ENCODE measurements at places on chromosomes 2 and 18.

- DNase-seq: no peak
These were observed 50.4 kb upstream of the REL start for GRCh38 chr2:60830991-60831390.

- no peak for DNase-seq
These were observed 21.2 kb upstream of the TET3 start for GRCh38 chr2:73963385-73964120.

DNA sequence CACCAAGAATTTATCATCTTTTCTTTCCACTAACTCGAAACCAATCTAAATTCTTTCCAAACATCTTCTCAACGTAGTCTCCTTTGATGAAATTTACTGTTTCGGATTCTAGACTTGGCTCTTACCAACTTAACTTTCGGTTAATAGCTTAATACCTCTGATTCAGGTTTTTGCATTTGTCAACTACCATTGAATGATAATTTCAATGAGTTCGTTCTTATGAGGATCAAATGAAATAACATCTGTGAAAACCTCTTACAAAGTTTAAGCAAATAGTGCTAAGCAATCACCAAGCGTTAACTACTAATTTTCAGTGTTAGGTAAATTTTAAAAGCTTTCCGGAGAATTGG lies 593 bp upstream of the NRBP1 start:
- DNase-seq: no peak

DNA sequence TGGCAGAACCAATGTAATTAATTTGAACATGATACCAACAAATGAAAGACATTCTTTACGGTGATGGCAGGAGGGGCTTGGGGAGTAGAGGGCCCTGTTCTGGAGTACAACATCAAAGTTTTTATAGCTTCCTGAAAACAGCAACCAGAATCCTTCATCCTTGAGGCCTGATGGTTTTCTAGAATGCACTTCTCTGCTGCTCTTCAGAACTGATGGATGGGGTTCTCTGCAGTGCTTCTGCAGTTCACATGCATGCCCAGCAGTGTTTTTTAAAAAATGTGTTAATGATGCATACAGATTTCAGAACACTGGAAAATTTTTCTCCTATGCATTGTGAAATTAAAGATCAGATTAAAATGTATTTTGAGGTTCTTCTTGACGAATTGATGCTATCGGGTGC lies 2.5 kb downstream of the LTBP1 start:
- no peak for DNase-seq

DNA sequence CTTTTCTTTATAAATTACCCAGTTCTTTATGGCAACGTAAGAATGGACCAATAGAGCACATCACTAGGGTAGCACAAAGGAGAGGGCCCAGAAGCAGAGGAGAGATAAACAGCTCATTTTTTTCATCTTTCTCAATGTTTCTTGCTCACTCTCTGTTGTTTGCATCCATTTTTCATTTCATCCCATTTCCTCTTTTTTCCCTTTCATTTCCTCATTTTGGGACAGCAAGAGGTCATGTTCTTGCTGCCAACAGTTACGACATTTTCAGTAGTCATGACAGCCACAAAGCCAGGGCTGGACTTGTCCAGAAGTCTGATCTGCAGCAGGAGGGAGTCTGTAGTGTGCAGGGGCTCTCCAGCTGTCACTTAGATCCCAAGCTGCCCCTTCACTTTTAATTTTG lies 52.7 kb upstream of the CYP1B1 start:
- no peak for DNase-seq

GRCh38 chr18:13615432-13615861 lies 110.9 kb downstream of the FAM210A start:
- DNase-seq: no peak

DNA sequence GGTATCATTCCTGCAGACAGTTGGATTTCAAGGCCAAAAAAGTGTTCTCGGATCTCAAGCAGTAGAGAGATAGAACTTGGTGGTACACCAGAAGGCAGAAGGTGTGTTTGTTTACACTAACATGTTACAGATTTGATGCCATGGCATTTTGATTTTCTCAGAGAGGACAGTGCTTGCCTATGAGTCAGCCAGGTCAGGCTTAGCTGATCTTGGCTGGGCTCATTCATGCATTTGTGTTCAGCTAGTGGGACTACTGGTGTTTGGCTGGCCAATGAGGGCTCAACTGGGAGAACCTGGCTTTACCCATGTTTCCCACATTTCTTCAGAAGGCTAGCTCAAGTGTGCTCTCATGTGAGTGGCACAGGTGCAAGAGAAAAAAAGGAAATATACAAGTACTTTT lies 162.0 kb downstream of the C1D start:
- DNase-seq: no peak

- DNase-seq: no peak
These were observed 32.7 kb downstream of the CELF4 start for GRCh38 chr18:37532917-37533316.

DNA sequence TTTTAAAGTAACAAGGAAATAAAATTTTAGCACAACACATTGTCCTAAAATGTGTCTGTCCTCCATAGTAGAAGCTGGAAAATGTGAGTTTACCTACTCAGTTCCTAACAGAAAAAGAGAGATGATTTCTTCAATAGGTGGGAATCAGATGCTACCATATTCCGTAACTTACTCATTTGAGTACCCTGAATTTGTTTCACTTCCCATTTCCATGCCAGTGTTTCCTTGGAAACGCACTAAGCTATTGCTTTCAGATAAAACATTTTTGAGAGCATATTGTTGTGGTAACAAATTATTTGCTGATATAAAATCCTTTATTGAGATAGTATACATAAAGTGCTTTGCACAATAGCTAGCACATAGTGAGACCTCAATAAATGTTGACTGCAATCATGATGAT lies 137.5 kb upstream of the BARD1 start:
- no peak for DNase-seq

DNA sequence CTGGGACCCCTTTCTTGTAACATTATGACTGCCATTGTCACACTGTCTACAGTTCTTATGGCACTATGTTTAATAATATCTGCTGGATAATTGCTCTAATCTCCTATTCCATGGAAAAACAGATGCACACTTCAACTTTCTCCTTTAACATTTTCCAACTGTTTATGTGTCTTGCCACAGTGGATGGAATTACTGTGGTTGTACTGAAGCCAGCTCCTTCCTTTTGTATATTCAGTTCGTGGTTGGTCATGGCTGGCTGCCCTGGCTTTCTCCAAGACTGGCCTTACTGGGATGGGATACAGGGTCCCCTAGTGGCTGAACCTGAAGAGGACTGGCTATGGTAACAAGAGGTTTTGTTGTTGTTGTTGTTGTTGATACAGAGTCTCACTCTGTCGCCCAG lies 113.9 kb downstream of the SS18 start:
- DNase-seq: no peak

GRCh38 chr18:35390951-35391700 lies 14.0 kb upstream of the ZNF396 start:
- no peak for DNase-seq

DNA sequence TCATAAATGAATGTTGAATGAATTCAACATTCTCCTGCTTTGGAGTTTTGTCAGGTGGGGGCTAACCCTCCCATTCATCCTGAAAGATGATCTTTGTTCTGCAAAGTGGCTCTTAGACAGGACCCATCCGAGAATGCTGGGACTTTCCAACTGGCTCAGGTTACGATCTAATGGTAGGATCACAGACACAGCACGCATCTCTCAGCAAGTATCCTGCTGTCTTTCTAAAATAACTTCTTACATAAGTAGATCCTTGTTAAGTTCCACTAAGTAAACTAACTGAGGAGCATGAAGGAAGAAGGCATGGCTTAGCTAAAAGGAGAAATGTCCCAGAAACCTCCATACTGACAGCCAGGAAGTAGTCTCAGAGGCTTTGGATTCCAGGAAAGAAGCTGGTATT lies 23.7 kb downstream of the CYP27A1 start:
- DNase-seq: no peak

- DNase-seq: no peak
These were observed 335.1 kb downstream of the CYRIA start for GRCh38 chr2:16330571-16330970.

- DNase-seq: no peak
These were observed 497.3 kb downstream of the CCDC85A start for GRCh38 chr2:56680971-56681631.

DNA sequence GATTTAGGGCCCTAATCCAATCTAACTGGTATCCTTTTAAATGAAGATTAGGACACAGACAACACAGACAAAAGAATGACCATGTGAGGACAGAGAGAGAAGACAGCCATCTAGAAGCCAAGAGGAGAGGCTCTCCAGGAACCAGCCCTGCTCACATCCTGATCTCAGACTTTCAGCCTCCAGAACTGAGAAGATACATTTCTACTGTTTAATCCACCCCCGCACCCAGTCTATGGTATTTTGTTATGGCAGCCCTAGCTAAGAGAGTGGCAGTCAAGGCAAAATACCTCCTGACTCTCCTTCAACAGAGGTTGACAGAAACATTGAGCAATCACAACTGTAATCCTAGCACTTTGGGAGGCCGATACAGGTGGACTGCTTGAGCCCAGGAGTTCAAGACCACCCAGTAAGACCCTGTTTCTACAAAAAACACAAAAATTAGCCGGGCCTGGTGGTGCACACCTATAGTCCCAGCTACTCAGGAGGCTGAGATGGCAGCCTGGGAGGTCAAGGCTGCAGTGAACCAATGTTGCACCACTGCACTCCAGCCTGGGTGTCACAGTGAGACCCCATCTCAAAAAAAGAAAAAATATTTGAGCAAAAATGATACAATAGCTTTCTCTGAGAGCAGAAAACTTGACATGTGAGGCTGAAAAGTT lies 34.7 kb downstream of the WDR33 start:
- DNase-seq: no peak

GRCh38 chr2:43038034-43038695 lies 188.2 kb downstream of the ZFP36L2 start:
- DNase-seq: no peak

DNA sequence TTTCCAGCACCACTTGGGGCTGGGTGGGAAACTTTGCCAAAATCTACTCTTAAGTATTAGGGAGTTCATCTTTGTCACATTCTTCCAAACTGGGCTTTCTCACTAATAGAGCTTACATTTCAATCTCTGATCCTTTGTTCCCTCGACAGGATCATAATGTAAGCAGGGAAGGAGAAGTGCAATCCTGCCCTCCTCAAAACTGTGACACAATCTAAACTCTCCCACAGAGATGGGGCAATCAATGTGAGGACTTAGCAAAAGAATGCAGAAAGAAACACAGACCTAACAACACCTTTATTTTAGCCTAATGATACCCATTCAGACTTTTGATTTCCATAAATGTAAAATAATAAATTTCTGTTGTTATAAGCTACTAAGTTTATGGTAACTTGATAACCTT lies 40.8 kb downstream of the DSEL start:
- no peak for DNase-seq

DNA sequence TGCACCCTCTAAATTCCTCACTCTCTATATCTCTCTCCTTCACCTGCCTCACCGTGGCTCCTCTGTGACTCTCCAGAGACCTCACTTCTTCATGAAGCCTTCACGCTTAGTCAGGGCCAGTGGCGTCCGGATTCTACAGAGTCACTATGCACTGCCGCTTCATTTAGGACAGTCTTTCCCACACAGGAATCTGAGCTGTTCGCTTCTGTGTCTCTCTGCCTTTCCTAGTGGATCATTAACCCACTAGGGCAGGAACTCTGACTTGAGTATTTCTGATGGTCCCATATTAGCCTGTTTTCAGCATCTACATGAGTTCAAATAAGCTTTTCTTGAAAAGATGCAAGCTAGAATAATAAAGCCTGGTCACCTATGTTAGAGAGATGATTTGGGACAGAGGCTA lies 180.2 kb upstream of the DOK6 start:
- DNase-seq: no peak

DNA sequence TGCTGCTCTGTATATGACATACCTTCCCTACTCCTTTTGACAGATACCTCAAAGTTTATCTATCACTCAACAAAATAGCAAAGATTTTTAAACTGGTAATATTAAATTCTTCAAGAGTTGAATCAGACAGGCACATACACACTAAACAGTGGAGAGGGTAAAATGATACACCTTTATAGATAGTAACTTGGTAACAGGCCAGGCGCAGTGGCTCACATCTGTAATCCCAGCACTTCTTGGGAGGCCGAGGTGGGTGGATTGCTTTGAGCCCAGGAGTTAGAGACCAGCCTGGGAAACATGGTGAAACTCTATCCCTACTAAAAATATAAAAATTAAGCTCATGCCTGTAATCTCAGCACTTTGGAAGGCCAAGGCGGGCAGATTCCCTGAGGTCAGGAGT lies 23.2 kb downstream of the ASXL2 start:
- no peak for DNase-seq

DNA sequence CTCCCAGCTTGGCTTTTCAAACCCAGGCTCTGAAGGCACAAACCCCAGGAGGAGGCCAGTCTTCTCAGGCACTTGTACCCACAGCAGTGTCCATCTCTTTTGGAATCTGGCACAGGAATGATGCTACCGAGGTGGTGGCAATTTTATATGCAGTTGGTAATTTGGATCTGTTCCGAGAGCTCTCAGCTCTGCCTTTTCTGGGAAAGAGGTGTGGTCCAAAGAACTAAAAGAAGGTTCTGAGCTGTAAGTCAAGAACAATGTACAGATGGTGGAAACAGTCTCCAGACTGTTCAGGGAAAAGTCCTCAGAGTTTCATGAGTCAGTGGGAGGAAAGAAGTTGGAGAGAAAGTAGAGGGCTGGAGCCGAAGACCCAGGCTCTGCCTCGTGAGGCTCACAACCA lies 353.4 kb downstream of the TGIF1 start:
- no peak for DNase-seq

DNA sequence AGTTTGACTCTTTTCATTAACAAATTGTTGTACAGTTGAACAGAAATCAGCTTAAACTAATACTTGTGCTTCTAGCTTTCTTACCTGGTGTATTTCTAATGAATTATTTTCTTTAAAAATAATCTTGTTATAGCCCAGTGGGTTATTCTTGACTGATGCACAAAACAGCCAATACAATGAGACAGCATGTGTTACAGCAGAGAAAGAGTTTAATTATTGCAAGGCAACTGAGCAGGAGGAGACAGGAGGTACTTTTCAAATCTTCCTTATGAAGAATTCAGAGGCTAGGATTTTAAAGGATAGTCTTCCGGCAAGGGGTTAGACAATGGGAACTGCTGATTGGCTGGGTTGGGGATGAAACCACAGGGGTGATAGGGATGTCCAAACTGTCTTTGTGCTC lies 64.5 kb upstream of the TPO start:
- DNase-seq: no peak

DNA sequence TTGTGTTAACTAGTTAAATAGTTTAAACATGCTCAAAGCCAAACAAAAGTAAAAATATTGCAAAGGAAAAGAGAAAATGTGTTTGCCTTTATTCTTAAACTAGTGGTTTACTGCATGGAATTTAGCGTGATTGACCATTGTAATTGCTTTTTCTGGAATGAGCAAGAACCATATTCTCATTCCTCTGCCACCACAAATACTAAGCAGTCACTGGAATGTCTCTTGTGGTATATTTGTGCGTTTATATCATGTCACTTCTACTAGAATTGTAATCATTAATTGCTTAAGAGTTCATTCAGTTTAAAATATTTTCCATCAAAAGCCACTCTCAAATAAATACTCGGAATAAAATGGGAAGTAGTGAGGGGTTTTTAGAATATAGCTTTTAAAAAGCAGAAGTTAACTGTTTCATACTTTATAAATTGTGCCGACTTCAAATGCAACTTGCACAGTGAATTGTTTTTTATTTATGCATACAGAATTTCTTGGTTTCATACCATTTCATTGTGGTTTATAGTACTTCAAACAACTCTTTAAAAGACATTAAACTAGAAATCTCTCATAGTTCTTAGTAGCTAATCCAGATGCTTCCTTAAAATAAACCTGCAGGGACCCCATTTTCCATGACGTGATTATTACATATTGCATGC lies 288.1 kb downstream of the EPHA4 start:
- no peak for DNase-seq

GRCh38 chr2:30178618-30179434 lies 32.0 kb downstream of the YPEL5 start:
- DNase-seq: no peak

- DNase-seq: no peak
These were observed 193.2 kb upstream of the TPO start for GRCh38 chr2:1219901-1220573.

All from substantia nigra (tissue), 51 donors.